ENCODE measurements at places on chromosomes 4 and X. TPM values are rescaled to one million over a fixed set of nuclear protein-coding genes. Genes with fewer than 3 reads are reported as not detected.

KLHL4 gene
- 1.2 TPM for total RNA-seq

INPP4B gene
- 55.3 TPM for total RNA-seq

FGA gene
- total RNA-seq = not detected

KLHL34 gene
- 2.3 TPM for total RNA-seq

ADAMTS3 gene
- 0.40 TPM for total RNA-seq

TCP11X2 gene
- total RNA-seq = not detected

CXCL1 gene
- total RNA-seq = 4.3 TPM

UGT2B10 gene
- not detected for total RNA-seq
